Amygdala (tissue), 56 donors: ENCODE measurements at places on chromosomes 12 and 14.

DNA sequence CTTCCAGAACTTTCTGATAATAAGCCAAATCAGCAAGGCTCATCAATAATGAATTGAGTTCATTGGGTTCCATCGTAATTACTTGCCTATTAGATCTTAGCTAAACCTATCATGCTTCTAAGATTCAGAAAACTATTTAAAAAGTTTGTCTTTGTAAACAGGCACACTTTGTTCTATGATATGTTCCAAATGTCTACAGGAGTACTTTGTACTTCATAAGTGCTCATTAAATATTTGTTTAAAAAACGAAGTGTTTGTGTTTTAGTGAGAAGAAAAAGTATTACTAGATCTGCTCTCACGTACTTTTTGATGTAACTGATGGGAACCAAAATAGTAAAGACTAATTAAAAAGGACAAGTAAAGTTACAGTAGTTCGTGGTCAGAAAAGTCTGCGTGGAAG, 172.8 kb upstream of the FLRT2 start:
- DNase-seq = no peak

- no peak for DNase-seq
Measured at GRCh38 chr14:44436458-44436857, 70.6 kb downstream of the FSCB start.

DNA sequence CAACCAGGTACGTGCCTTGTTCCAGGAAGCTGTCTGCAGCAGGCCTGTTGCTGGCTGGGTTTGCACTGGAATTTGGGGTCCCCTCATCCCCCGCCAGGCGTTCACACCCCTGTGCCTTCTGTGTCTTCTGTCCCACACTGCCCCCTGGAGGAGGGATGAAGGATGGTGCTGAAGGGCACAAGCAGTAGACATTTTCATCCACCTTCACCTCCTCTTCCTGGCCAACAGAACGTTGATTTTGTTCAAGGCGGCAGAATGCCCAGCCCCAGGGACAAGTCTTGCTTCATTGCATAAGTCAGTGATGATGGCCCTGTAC, 122.1 kb downstream of the CALM1 start:
- DNase-seq = no peak

GRCh38 chr12:115364921-115365320, 680.9 kb upstream of the TBX3 start:
- no peak for DNase-seq

- DNase-seq = no peak
Measured at GRCh38 chr14:91241863-91242262, 2.6 kb downstream of the GPR68 start.

GRCh38 chr14:45785240-45785639, 532.2 kb upstream of the MIS18BP1 start:
- DNase-seq = no peak

- no peak for DNase-seq
Measured at GRCh38 chr12:93122569-93123091, 193.5 kb upstream of the EEA1 start.

DNA sequence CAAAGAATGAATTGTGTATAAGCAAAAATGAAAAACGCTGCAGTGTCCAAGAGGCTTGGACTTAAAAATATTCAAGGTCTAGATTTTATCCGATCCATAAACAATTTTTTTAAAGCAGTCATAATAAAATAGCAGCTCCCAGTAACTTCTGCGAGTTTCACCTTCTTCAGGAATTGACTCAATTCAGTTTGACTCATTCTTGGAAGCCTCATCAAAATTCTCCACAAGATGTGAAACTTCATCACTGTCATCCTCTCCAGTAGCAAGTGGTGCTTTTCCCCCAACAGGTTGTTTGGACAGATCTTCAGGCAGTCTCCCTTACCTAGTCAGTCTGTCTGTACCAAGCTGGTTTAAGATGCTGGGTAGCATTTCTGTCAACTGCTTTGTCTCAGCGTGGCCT, 93.5 kb upstream of the FOXG1 start:
- DNase-seq = no peak

DNA sequence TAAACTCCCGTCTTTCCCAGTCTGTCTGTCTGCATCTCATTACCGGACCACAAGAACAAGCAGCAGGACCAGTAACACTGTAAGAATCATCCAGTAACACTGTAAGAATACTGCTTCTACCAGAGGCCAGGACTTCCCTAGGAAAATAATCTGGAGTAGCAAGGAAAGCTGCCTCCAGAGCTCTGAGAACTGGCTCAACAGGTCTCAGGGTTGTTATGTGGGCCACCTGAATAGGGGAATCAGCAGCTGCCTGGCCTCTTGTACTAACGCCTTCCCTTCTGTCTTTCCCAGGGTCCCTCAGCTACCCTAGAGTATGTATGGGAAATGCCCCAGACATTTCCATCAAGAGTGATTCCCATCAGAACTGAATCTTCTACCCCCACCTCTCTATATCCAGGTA, 954 bp upstream of the SLC39A2 start:
- DNase-seq = no peak

GRCh38 chr14:94163796-94164195, 10.3 kb upstream of the PPP4R4 start:
- DNase-seq = no peak

DNA sequence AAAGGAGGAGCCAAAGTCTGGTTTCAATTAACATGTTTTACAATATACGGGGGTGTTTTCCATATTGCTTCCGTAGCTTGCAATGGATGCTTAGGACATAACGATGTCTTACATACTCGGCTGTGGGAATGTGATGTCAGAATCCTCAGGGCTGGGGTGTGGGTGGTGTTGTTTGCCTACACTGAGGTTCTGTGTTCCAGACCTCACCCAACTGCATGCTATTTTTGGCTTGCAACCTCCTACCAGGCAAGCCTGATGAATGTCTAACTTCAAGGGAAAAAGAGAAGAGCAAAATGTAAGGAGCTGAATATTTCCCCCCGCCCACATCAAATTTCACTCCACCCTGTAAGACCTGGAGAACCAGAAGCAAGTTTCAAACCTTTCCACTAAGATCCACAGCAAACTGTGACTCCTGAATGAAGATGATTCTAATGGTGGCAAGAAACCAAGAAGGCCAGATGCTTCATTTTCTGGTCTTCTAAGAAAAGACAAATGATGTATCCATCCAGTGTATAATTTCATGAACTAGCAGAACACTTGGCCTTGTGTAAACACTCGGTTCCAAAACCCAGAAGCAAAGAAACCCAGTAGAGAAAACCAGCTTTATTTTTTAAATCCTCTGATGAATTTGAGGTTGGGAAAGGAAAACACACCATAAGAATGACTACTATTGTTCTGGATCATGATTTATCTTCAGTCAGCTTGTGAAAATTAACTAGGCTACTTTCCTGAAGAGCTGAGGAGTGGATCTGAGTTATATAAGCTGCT, 227.9 kb downstream of the DACT1 start:
- no peak for DNase-seq

DNA sequence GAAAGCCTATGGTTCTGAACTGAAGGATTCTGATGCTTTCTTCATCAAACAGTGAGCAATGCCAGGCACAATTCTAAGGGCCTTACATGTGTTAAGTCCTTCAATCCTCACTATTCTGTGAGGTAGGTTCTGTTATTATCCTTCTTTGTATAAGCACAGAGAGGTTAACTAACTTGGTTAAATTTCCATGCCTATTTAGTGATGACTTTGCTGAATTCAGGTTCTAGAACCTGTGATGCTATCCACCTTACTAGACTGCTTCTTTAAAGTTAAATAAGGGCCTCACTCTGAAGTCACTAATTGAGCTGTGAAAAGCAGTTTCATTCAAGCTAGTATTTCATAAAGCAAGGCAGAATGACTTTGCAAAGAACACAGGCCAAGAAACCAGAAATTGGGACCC, 138.9 kb upstream of the PARP11 start:
- DNase-seq = no peak

GRCh38 chr14:93220509-93220908, 13.5 kb downstream of the UBR7 start:
- DNase-seq = no peak

DNA sequence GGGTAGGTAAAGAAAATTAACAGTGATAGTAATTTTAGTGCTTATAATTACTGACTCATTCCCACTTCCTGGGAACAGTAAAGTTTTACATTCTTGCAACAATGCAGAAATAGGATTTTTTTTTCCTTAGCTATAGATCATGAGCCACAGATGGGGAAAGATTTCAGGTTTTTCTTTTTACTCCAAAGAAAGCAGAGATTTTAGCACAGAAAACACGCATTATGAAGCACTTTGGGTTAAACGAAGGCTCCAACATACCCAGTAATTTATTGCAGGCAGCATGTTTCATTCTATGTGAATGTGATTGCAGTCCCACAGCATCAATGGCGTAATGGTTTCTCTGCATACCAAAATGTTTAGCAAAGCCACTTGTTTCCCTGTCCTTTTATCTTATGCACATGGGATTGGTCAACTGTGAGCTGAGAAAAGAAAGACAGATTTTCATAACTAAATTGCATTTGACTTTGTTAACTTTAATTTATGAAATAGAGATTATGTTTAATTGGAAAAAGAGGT, 124.6 kb upstream of the E2F7 start:
- no peak for DNase-seq

DNA sequence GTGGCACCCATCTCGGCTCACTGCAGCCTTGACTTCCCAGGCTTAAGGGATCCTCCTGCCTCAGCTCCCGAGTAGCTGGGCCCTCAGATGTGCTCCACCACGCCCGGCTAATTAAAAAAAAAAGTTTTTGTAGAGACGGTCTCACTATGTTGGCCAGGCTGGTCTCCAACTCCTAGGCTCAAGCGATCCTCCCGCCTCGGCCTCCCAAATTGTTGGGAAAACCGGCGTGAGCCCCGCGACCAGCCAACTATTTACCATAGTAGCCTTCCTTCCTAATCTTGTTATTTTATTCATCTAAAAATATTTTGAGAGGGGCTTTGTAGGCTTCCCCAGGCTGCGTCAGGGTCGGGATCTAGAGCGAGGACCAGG, 25.4 kb upstream of the YY1 start:
- DNase-seq = no peak

- no peak for DNase-seq
Measured at GRCh38 chr14:105430042-105430441, 10.4 kb downstream of the MTA1 start.

DNA sequence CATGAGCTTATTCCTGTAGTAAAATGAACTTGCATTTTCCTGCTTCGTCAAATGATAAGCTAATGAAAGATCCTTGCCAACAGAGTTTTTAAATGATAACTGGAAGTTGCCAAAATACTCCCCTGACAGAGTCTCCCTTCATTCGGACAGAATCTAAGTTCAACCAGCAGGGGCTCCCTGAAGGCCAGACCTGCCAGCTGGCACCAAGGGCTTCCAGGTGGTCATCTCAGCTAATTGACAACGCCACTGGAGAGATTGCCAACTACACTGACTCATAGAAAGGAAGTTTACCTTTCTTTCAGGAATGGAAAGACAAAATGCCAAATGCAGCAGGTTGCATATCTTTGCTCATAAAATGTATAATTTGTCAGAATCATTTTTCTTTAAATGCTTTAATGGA, 462.8 kb downstream of the GXYLT1 start:
- DNase-seq = no peak

GRCh38 chr12:88360343-88360742, 218.2 kb downstream of the TMTC3 start:
- no peak for DNase-seq

GRCh38 chr12:51901121-51901817, 6.0 kb upstream of the ACVRL1 start:
- DNase-seq = no peak

GRCh38 chr12:50024805-50025186, 498 bp downstream of the RACGAP1 start:
- DNase-seq = no peak

DNA sequence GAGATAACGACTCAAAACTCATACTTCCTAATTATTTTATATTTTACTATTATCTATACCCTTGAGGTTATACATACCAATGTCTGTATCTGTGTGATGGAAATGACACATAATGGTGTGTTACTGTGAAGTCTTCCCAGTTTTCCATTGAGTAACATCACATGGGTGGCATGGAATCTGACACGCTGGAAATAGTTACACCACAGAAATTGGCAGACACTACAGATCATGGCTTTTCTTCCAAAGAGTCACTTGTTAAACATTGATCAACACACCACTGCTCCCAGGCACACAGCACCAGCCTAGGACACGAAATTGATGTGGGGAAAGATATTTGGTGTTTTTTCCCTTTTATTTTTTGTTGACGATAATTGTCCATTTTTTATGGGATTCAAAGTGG, 33.0 kb upstream of the VWF start:
- DNase-seq = no peak

- DNase-seq = no peak
Measured at GRCh38 chr12:123058481-123058880, 78.0 kb downstream of the ARL6IP4 start.

GRCh38 chr14:43479596-43480195, 1027.4 kb downstream of the FSCB start:
- no peak for DNase-seq

- DNase-seq = no peak
Measured at GRCh38 chr14:99128185-99128584, 143.8 kb downstream of the BCL11B start.

- no peak for DNase-seq
Measured at GRCh38 chr12:108855284-108856169, 1.9 kb downstream of the SSH1 start.

GRCh38 chr12:473863-474577, 14.3 kb downstream of the B4GALNT3 start:
- no peak for DNase-seq

GRCh38 chr14:102505000-102505619, 4.5 kb downstream of the ANKRD9 start:
- DNase-seq = no peak

GRCh38 chr12:466039-466438, 6.3 kb downstream of the B4GALNT3 start:
- no peak for DNase-seq

DNA sequence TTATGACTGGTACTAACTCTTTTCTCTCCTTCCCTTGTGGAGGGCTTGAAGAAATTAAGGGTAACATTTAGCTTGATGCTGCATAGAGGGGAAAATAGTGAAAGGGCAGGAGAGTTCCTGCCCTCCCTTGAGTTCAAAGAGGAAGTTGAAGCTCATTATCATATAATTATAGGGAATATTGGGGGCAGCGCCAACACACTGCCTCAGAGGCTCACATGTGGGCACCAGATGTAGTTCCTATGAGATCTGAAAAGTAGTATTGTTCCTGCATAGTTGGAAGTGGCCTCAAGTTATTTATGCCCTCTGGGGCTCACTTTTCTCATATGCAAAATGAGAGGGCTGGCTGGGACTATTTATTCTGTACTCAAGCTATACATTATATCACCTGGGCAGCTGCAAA, 33.0 kb upstream of the FGF23 start:
- no peak for DNase-seq

DNA sequence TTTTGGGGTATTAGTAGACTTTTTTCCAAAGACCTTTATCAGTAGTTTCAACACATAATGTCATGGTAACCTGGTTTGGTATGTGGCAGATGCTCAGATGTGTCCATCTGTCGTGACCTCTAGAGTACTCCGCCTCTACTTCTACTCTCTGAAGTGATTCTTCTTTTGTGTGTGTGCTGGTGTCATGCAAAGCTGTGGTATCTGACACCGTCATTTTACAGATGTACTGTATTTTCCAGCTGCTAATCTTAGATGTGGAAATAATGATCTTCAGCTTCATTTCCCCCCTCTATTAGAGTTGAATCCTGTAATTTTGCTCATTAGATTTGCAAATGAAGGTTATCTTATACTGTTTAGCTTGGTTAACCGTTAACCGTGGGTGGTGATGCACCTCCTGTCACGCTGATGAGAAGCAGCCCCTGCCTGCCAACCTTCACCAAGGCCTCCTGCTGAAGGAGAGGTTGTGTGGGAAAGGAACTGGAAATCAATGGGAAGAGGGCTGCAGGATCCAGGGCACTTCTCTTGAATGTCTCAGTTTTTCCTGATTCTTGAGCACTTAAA, 222.4 kb upstream of the AMIGO2 start:
- no peak for DNase-seq

GRCh38 chr12:128644664-128645296, 179.0 kb downstream of the SLC15A4 start:
- no peak for DNase-seq
